Cardiac muscle cell (in vitro differentiated cells and primary cell): ENCODE measurements at places on chromosomes 2 and 18. TPM values are rescaled to one million over a fixed set of nuclear protein-coding genes. Genes with fewer than 3 reads are reported as not detected.

DNA sequence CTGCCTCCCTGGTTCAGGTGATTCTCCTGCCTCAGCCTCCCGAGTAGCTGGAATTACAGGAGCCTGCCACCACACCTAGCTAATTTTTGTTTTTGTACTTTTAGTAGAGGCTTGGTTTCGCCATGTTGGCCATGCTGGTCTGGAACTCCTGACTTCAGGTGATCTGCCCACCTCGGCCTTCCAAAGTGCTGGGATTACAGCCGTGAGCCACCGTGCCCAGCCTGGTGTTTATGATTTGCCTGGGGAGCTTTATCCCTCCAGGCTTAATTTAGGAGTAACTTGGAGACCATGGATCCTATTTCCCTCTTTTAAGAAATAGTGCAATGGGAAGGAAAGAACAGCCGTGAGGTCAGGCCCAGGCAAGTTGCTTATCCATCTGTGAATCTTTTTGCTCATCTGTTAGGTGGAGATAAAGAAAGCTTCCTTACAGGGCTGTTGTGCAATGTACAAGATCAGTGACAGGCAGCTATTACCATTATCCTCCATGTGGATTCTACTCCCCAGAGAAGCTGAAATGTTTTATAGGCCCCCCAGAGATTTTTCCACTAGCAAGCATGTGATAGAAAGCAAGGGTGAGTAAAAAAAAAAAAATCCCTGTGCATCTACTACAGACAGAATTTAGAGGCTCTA lies 104.9 kb upstream of the MGAT5 start:
- DNase-seq: no peak

DNA sequence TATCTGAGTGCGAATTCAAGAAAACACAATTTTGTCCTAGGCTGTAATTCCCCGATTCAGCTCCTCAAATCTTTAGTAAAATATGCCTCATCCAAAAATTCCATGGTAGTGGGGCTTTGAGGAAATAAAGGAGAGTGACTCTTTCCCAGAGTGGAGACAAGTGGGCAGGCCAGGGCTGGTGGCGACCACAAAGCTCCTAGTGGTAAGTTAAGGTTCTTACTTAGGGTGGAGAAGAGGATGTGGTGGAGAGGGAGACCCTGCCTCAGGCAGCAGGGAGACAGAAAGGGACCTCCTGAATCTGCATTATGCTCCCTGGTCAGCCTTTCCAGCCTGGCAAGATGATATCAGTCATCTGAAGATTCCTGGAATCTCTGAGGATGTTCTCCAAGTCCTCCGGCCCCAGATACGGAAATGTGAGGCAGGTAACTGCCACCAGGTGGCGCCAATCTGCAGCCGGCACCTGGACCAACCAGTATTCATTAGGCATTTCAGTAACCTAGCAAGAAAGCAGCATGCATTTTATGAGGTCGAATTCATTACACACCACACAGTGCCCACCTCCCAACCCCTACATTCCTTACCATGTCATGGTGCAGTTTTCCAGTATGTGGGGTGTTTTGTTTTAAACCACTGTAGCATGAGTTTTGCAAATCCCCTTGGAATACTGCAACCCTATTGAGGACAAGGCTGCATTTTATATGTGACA lies 106.4 kb downstream of the POLE4 start:
- peak; percentile 59 for DNase-seq

- DNase-seq: no peak
Observed at GRCh38 chr2:70553334-70553583, 367 bp downstream of the TGFA start.

- DNase-seq: no peak
Observed at GRCh38 chr2:164873210-164873908, 31.7 kb upstream of the COBLL1 start.

DNA sequence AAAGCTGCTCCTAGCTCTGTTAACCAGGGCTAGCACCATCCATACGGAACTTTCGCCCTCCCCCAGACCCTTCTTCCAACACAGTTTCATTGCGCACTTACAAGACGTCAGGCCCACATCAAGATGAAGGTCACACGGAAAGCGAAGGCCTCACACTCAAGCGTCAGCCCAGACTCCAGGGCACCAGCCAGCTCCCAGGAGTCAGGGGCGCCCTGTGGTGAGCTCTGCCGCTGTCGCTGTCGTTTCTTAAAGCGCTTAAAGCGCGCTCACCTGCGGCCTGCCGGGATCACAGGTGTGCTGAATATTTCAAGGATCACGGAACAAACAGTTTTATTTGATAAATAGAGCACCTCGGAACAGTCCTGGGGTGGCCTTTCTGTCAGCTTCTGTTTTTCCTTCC lies 163.1 kb downstream of the CDH20 start:
- DNase-seq: no peak

Gene TMEM198
- 6.7 and 7.4 TPM in 2 replicates for total RNA-seq

Gene ACVR1C
- total RNA-seq: 0.04 and 0.09 TPM in 2 replicates

Gene MAP3K19
- total RNA-seq: not detected in 2 replicates
